ENCODE measurements at places on chromosomes 11 and 22. TPM values are rescaled to one million over a fixed set of nuclear protein-coding genes. Genes with fewer than 3 reads are reported as not detected.

- no peak for DNase-seq
Measured at GRCh38 chr11:27248576-27249509, 114.2 kb downstream of the CCDC34 start.

- no peak for DNase-seq
Measured at GRCh38 chr11:58647141-58647699, 24.8 kb downstream of the CNTF start.

DNA sequence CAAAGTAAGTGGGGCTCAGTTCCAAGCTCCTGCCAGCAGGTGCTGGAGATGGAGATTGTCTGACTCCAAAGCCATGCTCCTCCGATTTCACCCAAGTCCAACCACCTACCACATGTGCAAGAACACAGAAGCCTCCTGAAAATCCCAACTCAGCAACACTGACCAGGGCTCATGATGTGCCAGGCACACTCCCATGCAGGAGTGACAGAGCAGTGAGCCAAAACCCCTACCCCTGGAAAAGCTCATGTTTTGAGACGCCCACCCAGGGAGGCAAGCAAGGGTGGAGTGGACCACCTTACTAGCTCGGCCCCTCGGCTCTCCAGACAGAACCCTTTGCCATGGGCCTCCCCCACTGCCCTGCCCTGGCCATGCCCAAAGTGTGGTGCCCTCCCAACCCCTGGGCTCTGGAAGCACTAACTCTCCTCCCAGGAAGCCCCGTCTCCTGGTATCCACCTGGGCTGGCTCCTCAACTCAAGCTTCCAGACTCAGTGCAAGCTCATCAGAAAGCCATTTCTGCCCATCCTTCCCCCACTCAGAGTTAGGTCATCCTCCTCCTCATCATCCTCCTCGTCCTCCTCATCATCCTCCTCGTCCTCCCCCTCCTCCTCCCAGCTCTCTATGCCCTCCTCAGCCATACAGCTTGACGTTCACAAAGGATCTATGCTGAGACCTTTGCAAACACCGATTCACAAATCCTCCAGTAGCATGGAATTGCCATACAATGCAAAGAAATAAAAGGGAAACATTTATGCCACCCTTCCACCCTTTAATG, 154.9 kb downstream of the MPPED1 start:
- no peak for DNase-seq

Gene MAJIN
- total RNA-seq = not detected

GRCh38 chr11:382081-382629, 11.9 kb upstream of the PKP3 start:
- no peak for DNase-seq

DNA sequence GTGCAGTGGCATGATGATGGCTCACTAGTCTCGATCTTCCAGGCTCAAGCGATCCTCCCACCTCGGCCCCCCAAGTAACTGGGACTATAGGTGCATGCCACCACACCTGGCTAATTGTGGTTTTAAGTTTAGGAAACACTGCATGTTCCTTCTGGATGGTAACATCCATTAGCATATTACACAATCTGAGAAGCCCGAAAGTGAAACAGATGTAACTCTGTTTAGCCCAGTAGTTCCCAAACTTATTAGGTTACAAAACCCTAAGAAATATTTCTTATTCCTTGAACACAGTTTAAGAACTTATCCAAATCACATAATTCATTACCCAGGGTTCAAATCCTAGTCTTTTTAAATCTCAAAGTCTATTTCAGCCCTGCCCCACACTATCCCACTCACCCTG, 28.3 kb downstream of the POLDIP3 start:
- DNase-seq = no peak

DNA sequence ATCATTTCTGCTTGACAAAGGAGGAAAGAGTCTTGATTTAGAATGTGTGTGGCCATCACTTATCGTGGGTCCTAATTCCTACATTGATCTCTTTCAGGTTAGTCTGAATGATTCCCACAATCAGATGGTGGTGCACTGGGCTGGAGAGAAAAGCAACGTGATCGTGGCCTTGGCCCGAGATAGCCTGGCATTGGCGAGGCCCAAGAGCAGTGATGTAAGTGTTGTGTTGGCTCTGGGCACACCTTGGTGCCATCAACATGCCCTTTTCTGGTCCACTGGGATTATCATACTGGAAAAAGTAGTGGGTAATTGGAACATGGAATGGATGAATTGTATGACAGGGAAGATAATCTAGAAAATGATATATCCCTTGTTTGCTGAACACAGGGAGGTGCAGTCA, 17.1 kb upstream of the SORL1-AS1 start:
- no peak for DNase-seq

- DNase-seq = peak; percentile 32
Measured at GRCh38 chr11:122105044-122105758, 10.8 kb downstream of the BLID start.

GRCh38 chr11:115241899-115242298, 262.3 kb downstream of the CADM1 start:
- DNase-seq = no peak

Gene TCF20
- 66.7 TPM for total RNA-seq

Gene LIF
- 75.4 TPM for total RNA-seq

GRCh38 chr11:130796828-130797227, 119.5 kb downstream of the SNX19 start:
- no peak for DNase-seq

Gene OR5M10
- total RNA-seq = not detected

DNA sequence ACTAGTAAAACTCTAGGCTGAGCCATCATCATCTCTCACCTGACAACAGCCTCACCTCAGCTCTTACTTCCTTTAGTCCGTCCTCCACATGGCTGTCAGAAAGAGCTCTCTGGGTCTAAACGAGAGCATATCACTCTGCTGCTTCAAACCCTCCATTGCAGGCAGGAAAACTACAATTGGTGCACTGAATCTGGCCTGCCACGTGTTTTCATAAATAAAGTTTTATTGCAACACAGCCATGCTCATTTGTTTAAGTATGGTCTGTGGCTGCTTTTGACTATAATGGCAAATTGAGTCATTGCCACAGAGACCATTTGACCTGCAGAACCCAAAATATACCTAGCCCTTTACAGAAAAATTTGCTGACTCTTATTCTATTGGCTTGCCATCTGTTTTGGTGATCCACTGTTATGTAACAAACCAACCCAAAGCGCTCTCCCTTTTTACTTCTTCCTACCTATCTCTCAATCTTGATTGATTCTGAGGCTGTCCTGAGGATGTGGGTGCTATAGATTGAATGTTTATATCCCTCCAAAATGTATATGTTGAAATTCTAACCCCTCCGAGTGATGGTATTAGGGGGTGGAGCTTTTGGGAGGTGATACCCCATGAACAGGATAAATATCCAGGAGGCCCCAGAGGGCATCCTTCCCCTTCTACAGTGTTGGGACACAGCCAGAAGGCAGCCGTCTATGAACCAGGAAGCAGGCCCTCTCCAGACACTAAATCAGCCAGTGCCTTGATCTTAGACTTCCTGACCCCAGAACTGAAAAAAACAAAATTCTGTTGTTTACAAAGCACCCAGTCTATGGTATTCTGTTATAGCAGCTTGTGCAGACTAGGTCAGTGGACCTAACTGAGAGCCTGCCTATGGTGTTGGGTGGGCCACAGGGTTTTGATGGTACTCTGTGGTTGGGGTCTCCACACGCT, 99.9 kb downstream of the PIWIL4 start:
- DNase-seq = no peak

Gene TMPRSS13
- 0.52 TPM for total RNA-seq

DNA sequence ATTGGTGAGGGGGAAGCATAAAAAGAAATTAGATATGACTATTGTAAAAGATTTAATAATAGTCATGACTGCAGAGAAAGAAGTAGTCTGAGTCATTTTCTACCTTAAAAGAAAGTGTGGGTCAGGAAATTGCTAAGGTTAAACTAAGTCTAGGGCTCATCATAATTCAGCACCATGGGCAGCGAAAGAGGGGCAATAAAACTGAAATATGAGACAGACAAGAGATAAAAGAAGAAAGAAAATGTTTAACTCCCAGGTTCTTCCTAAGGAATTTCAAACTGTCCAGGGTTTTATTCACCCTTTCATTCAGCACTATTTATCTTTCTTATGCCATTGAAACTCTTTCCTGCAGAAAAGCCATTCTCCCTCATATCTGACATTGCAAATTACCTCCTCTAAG, 114.4 kb upstream of the API5 start:
- DNase-seq = no peak

- no peak for DNase-seq
Measured at GRCh38 chr22:22771696-22772377, 115.8 kb upstream of the IGLL5 start.

- no peak for DNase-seq
Measured at GRCh38 chr11:71272161-71272560, 19.8 kb upstream of the SHANK2 start.

GRCh38 chr22:43733138-43733537, 79.0 kb downstream of the EFCAB6 start:
- DNase-seq = no peak

DNA sequence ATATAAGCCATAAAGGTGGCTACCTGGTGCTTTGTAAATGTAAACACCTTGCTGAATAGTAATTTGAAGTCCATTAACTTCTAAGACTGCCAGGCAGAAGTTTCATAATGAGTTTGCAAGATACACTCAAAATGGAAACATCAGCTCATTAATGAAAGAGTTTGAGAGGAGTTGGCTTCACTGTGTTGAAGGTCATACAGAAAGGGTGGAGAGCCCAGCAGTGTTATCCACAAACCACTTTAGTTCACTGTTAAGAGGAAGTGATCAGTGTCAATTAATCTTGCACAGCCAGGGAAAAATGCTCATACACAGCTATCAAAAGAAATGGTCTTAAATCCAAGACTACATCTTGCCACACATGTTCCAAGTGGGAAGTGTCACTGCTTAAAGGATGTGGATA, 689.4 kb downstream of the JRKL start:
- no peak for DNase-seq

Gene PTGDR2
- total RNA-seq = 0.12 TPM

DNA sequence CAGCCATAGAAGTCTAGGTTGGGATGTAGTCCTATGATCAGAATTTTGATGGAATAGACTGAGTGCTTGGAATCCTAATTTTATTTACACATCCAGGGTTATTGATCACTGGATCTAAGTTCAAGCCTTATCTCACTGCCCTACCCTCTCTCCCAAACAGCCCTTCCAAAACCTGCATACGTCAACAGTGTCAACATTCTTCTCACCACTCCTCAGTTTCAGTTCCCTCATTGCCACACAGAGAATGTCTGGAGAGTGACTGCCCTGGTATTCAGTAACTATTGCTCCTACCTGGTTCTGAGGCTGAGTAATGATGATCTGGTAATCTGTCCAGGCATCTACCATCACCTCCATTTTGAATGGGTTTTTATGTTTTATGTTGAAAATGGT, 60.0 kb downstream of the GLYATL1 start:
- no peak for DNase-seq

- no peak for DNase-seq
Measured at GRCh38 chr11:122101625-122102291, 14.3 kb downstream of the BLID start.

Gene TBRG1
- total RNA-seq = 29.6 TPM

- DNase-seq = no peak
Measured at GRCh38 chr11:69971741-69972140, 106.4 kb upstream of the ANO1 start.

- no peak for DNase-seq
Measured at GRCh38 chr11:59010708-59011107, 71.4 kb downstream of the GLYATL1 start.

DNA sequence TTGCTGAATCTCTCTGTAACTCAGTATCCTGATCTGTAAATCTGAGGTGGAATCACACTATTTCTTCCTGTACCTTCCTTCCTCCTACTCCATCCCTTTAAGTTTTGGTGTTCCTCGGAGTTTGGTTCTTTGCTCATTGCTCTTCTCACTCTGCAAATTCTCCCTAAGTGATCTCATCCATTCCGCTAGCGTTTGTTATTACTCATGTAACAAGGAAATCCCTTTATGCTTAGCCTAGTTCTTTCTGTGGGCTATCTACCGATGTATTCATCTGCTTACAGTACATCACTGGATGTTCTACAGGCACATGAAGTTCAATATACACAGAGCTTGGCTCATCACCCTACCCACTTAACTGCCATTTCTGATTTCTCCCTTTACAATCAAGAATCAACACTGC, 1.6 kb upstream of the CEP295 start:
- no peak for DNase-seq

- no peak for DNase-seq
Measured at GRCh38 chr22:36585841-36586240, 56.9 kb upstream of the EIF3D start.

Gene A4GALT
- 16.0 TPM for total RNA-seq

Gene ABCG4
- total RNA-seq = 1.9 TPM

DNA sequence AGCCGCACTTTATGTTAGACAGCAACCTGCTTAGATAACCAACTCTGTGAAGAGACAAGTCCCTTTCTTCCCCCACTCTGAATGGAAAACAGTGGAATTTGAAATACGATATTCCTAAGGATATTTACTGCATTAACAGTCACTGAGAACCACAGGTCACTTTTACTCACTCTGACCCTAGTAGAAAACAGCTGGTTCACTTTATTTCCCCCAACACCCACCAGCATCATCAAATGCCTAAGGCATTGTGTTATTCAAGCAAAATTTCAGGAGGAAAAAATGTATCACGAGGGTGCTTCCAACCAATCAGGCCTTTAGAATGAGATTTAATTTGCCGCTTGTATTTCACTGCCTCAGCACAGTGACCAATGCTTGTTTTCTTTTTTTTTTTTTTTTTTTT, 1134.1 kb upstream of the CCDC90B start:
- DNase-seq = no peak

GRCh38 chr11:64095949-64096348, 60.2 kb downstream of the FLRT1 start:
- no peak for DNase-seq

GRCh38 chr11:81870066-81870412, 863.6 kb downstream of the FAM181B start:
- DNase-seq = no peak

DNA sequence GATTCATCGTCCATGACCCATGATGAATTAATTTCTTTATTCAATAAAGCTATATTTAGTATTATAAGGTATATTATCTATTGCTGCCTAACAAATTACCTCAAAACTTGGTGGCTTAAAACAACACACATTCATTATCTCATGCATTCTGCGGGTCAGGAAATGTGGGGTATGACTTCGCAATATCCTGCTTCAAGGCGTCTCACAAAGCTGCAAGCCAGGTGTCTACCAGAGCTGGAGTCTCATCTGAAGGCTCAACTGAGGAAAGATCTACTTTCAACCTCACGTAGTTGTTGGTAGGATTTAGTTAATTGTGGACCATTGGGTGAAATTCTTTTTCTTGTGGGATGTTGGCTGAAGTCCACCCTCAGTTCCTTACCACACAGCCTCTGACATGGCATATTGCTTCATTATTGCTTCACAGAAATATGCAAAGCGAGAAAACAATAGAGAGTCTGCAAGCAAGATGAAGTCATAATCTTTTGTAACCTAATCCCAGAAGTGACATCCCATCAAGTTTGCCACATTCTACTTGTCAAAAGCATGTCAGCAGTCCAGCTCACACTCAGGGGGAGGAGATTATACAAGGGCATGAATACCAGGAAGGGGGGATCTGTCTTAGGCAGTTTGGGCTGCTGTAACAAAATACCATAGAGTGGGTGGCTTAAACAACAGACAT, 45.1 kb downstream of the KREMEN1 start:
- no peak for DNase-seq

Data from HCT116 (cell line).